ENCODE measurements at places on chromosomes 16 and 17.

DNA sequence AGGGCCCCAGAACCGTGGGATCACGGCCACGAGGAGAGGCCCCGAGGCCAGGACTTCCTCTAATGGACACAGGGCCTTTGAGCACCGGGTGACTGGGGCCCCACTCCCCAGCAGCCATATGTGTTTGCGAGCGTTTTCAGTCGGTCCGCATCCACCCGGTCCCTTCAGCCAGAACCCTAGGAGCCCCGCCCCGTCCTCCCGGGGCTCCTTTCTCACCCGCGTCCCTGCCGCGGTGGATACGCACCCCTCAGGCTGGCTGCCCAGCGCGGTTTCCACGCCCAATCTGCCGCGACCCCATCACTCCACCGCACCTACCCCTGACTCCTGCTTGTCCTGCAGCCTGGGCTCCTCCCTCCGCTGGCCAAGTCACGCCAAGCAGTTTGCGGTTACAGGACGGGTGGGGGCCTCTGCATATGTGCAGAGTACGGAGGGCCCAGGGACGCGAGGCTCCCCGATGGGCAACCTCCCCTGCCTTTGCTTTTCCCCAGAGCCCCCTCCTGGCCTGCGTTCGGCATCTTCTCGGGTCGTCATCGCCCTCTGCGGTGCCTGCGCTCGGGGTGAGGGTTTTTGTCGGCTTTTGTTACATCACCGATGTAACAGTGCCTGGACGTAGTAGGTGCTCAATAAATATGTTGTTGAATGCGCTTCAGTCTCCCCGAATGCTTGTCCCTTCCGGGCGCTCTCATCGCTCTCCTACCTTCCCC lies 1.0 kb upstream of the TTYH2 start:
- DNase-seq = no peak

GRCh38 chr17:81254955-81255717 lies 16.0 kb downstream of the NDUFAF8 start:
- no peak for DNase-seq

GRCh38 chr16:9159839-9160550 lies 68.6 kb downstream of the HAPSTR1 start:
- no peak for DNase-seq

- DNase-seq = no peak
Measured at GRCh38 chr17:77352996-77353395, 212.2 kb downstream of the SEC14L1 start.

DNA sequence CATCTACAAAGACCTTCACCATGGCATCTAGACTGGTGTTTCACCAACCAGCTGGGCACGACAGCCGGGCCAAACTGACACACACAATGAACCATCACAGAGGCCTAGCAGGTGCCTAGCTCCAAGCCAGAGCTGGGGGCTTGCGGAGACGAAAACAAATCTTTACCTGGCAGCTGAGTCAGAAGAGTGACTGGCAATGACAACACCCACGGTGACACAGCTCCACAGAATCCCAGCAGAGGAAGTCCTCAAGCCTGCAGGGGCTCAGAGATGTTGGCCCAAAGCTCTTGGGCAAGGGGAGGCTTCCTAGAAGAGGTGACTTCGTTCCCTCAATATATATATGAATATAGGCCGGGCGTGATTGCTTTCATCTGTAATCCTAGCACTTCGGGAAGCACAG lies 5.1 kb downstream of the MMP25 start:
- no peak for DNase-seq

GRCh38 chr17:47287639-47288038 lies 34.0 kb downstream of the ITGB3 start:
- no peak for DNase-seq

- no peak for DNase-seq
Measured at GRCh38 chr17:64006361-64007088, 8.4 kb downstream of the PRR29 start.

DNA sequence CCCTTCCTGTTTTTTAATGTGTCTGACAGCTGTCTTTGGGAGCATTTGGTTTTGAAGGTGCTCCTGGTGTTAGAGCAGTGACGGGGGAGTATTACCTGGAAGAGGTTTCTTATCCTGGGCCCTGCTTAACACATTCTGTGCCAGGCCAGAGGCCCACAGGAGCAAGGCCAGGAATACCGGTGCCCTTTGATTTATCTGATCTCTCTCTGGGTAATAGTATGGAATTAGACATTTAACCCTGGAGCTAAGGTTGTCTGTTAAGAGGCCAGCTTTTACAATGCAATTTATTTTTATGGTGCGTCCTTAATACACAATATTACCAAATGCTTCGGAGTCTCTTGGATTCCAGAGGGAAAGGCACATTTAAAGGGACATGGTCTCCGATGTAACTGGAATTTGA lies 37.2 kb upstream of the GSE1 start:
- DNase-seq = no peak

DNA sequence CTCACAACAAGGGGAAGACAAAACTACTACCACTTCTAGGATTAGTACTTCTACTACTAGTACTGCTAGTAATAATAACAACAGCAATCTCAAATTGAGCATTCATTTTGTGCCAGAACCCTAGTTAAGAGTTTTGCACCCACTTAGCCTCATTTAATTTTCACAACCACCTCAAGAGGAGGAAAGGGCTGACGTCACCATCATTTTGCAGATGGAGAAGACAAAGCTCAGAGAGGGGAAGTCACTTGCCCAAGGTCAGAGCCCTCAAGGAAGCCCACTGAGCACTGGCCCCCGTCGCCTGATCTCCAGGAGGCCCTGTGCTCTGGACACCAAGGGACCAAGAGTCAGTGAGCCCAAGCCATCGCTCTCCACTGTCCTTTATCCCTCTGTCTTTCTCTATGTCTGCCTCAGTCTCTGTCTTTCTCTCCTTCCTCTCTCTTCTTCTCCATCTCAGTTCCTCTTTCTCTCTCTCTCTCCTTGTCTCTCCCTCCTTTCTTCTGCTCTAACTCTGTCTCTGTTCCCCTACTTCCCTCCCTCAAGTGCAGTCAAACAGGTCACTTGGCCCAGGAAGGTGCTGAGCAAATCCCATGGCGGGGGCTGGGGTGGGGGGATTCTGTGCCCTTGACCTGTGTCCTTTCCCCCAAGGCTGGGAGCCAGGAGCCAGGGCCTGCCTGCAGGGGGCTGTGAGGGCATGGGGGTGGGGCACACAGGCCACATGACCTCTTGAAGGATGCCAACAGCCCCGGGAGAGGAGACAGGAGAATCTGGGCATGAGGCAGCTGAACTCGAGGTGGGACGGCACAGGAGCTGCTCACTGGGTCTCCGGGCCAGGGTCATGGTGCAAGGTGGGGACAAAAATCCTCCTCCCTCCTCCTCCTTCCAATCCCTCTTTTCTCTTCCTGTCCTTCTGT lies 11.2 kb upstream of the NGFR start:
- no peak for DNase-seq

DNA sequence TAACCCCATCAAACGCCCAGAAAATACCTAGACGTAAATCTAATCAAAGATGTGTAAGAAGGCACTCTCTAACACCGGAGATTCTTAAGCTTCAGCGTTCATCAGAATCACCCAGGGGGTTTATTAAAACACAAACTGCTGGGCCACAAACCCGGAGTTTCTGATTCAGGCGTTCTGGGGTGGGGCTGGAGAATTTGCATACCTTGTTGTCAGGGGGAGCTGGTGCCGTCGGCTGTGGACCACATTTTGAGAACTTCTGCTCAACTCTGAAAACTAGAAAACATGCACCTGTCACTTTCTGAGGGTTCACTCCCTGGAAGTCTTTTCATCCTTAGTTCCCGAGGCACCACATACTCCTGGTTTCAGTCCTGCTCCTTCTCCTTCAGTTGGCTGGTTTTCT lies 48.6 kb upstream of the WSCD1 start:
- DNase-seq = no peak

DNA sequence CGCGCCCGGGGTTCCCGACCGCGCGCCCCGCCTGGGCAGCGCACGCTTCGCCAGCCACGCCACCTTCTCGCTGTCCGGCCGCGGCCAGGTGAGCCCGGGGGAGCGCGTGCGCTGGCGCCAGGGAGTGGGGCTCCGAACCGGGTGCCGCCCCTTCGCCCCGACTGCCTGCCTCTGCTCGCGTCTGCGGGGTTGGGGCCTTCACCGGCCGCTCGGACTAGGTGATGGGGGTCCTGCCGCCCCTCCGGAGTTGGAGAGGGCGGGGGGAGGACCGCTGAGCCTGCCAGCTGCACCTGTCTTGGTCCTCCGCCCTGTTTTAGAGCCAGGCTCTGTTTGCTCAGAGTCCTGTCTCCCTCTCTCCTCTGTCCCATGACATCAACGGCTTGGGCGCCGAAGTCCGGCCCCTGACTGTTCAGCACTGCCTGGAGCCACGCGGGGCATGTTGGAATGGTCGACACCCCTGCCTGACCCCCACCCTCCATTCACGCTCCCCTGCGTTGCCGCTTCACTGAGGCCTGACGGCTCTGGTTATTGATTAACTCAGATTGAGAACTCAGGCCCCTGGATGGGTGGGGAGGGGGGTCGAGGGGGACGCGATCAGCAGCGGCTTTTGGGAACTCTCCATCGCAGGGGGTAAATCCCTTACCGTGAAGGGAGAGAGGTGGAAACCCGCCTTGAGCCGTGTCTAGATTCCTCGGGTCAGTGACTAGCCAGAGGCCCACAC lies 748 bp downstream of the SMTNL2 start:
- no peak for DNase-seq

GRCh38 chr16:2468233-2468724 lies 2.8 kb upstream of the NTN3 start:
- no peak for DNase-seq

DNA sequence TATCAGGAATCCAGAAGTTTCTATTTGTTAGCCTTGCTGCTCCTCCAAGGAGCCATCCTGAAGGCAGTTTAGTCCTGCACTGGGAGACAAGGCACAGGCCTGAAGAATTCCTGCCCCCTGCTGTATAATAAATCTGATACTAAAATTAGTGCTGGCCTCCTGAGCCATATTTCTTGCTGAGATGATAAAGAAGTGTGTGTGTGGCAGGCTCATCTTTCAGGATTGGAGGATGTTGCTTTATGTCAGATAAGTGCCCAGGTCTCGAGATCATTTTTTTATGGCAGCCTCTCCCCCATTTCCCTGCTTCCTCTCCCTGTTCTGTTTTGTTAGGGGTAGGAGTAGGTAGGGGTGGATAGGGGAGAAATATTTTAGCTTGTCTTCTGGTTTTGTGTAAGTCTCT lies 26.0 kb downstream of the MSI2 start:
- DNase-seq = no peak

- no peak for DNase-seq
Measured at GRCh38 chr16:50300942-50301625, 34.7 kb downstream of the ADCY7 start.

DNA sequence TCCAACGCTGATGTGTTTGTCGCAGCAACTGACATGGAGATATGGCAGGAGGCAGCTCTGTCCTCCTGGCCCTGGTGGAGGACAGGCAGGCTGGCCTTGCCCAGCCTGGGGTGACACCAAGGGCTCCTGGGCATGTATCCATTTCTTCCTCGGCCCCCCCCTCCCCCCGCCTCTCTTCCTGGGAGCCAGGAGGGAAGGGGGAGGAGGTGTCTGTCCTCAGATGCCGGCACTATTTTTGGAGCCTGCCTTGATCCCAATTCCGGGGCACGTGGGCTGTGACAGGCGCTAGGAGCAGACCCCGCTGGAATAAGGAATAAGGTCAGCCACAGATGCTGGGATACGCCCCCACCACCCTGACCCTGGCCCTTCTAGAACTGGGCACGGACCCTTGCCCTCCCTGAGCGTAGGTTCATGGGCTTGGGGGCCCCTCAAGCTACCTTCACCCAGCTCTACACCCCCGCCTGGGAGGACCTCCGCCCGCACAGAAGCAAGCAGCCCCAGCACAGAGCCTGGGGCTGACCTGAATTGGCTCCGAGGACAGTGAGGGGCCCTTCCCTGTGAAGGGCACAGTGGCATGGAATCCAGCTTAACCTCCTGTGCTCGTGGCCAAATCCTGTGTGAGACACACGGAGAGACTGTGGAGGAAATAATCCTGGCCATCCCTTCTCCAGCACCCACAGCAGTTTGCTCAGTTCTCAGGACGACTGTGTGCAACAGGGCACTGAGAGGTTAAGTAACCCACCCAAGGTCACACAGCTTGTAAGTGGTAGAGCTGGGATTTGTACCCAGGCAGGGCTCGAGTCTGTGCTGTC lies 24.1 kb downstream of the SEC14L5 start:
- DNase-seq = no peak

GRCh38 chr16:47395733-47396498 lies 64.9 kb downstream of the ITFG1 start:
- no peak for DNase-seq

GRCh38 chr17:71176928-71177443 lies 943.8 kb upstream of the SOX9 start:
- no peak for DNase-seq

- no peak for DNase-seq
Measured at GRCh38 chr16:57354311-57354710, 4.3 kb upstream of the CCL22 start.

DNA sequence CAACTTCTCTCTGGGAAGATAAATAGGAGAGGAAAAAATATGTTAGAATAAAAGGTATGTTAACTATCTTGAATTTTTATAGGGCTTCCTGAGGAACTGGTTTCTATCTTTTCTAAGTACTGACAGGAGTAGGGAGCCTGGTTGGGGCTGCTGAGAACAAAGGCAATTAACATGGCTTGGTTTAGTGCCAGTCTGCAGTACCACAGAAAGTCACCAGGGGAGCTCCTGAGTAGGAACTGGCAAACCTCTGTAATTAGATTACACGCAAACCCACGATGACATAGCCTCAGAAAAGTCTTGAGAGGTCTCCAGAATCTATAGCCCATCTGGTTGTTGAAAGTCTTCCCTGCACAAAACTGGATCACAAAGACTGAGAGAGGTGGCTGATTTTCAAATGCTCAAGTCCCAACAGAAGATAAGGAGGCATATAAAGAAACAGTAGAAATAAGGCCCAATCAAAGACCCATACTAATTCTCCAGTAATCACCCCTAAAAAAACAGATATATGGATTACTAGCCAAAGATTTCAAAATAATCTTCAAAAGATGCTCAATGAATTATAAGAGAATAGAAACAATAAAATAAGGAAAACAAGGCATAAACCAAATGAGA lies 11.7 kb upstream of the CNTNAP4 start:
- DNase-seq = no peak

- DNase-seq = no peak
Measured at GRCh38 chr17:46141645-46142044, 51.6 kb downstream of the KANSL1 start.

- no peak for DNase-seq
Measured at GRCh38 chr16:89478576-89479221, 11.7 kb downstream of the ANKRD11 start.

- no peak for DNase-seq
Measured at GRCh38 chr17:64025732-64026294, 5.4 kb upstream of the ICAM2 start.

DNA sequence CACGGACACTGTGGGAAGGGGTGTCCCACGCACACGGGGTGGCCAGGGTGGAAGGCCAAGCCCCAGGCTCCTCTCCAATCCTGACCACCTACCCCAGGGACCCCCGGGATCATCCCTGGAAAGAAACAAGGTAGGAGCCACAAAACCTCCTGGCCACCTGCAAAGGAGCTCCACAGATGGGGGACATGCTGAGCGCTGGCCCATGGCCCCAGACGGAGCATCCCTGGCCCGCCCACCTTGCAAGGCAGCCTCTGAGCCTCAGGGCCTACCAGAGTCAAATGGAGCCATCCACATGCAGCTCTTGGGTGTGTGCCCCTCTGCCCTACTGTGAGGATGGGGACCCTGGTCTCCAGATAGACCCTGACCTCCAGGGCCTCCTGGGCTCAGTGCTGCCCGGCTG lies 16.3 kb downstream of the SLC38A10 start:
- no peak for DNase-seq
